ENCODE measurements at places on chromosomes 2 and 18. TPM values are rescaled to one million over a fixed set of nuclear protein-coding genes. Genes with fewer than 3 reads are reported as not detected.

PLGLB2 gene
- 0.54 TPM for total RNA-seq

BOLL gene
- total RNA-seq, result not detected

WDR54 gene
- 98.0 TPM for total RNA-seq

MC5R gene
- not detected for total RNA-seq

CAPN10 gene
- total RNA-seq, result 36.6 TPM

TSPYL6 gene
- under 0.01 TPM for total RNA-seq

SLC4A5 gene
- 4.3 TPM for total RNA-seq

TGFA gene
- 0.27 TPM for total RNA-seq

ZNF385B gene
- not detected for total RNA-seq

AQP12A gene
- not detected for total RNA-seq

LDLRAD4 gene
- total RNA-seq, result 63.3 TPM

UGT1A8 gene
- under 0.01 TPM for total RNA-seq

ABCG5 gene
- total RNA-seq, result under 0.01 TPM

CLASP1 gene
- 40.1 TPM for total RNA-seq

CD207 gene
- not detected for total RNA-seq

LYPD6 gene
- 0.27 TPM for total RNA-seq

DSC2 gene
- total RNA-seq, result 0.27 TPM

DNER gene
- total RNA-seq, result not detected

CXCR1 gene
- under 0.01 TPM for total RNA-seq

C2orf15 gene
- total RNA-seq, result 1.6 TPM

GKN1 gene
- not detected for total RNA-seq

COA5 gene
- total RNA-seq, result 14.5 TPM

All from hematopoietic multipotent progenitor cell (in vitro differentiated cells).